ENCODE measurements at places on chromosomes 11 and 22. TPM values are rescaled to one million over a fixed set of nuclear protein-coding genes. Genes with fewer than 3 reads are reported as not detected.

SHISAL1 gene
- under 0.01 TPM for total RNA-seq

C22orf23 gene
- total RNA-seq = 0.27 TPM

DYNC2H1 gene
- 14.8 TPM for total RNA-seq

OR52A1 gene
- total RNA-seq = not detected

TMPRSS4 gene
- not detected for total RNA-seq
